ENCODE measurements at places on chromosomes 7 and 10.

GRCh38 chr10:123274306-123275135, 120.3 kb downstream of the BUB3 start:
- DNase-seq: no peak

GRCh38 chr7:99837649-99838361, 10.0 kb downstream of the CYP3A43 start:
- no peak for DNase-seq

- no peak for DNase-seq
These were observed 50.1 kb downstream of the CACUL1 start for GRCh38 chr10:118704711-118705110.

DNA sequence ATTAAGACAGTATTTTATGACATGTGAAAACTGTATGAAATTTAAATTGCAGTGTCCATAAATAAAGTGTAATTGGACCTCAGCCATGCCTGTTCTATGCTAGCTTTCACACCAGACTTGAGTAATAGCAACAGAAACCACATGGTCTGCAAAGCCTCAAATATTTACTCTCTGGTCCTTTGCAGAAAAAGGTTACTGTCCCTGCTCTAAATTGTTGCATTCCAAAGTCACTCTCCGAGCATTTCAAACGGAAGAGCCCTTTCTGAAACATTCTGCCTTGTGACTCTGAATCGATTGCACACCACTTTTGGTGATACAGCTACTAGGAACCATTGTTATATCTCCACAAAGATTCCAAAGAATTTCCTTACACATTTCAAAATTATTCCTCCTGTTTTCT, 81.0 kb upstream of the STK17A start:
- no peak for DNase-seq

DNA sequence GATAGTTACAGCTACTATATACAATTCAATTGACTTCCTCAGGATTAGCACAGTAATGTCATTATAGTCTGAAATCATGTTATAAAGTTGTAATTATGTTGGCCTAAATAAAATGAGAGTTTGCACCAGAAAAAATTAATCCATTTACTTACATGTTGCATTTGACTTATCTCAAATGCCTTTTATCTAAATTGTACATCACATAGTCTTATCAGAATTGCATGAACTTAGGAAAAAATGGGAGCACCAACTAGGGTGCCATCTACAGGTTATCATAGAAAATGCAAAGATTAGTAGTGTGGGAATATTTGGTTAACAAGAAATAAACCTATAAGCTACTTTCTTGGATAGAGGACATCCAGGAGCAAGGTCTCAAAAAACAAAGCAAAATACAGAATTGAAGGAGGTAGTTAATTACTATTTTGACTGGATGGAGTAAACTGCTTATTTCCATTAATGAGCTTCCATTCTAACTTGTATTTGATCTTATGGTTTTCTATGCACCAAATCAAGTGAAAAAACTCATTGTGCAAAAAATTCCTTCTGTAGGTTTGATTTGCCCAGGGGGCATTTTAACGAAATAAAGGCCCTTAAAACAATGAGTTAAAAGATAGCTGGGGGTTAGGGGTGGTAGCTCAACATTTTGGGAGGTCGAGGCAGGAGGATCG, 60.0 kb upstream of the ORC5 start:
- DNase-seq: no peak

- no peak for DNase-seq
These were observed 184.7 kb upstream of the PCDH15 start for GRCh38 chr10:54985732-54986131.

DNA sequence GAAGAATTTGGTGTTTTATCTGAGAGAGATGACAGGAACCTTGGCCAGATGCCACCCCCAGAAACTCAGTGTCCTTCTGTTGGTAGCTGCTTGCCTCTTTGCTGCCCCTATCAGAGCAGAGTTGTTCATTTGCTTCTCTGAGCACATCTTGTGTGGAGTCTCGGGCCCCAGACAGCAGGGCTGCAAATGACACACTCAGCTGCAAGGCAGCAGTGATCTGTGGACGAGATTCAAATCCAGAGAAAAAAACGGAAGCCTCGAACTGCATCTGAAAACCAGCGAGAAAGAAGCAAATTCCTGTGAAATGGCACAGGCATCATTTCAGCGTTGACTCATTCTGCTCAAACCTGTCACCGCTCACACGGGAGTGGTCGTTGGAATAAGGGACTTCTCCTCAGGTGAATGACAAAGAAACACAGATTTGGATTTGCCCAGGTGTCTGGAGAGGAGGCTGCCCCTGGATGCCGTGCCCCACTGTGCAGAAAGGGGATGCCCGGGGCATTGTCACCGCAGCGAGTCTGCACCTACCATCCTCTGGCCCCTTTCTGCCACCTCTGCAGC, 144.7 kb downstream of the PFKFB3 start:
- peak; percentile 43 for DNase-seq

DNA sequence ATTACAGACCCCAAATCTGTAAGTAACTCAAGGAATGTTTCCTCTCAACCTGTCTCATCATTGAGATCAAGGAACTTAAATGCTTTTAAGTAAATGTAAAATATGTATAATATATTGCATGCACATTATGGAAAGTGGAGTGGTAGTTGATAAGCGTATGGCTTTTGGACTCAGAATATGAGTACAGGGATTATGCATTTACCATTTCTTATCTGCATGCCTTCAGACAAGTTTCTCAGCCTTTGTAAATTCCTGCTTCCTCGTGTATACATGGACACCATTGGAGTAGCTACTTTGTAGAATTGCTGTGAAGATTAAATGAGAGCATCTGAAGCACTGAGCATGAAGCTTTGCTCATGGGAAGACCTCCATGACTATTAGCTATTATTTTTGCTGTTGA, 70.5 kb downstream of the CACNB2 start:
- DNase-seq: no peak

- no peak for DNase-seq
These were observed 23.0 kb upstream of the ZNF488 start for GRCh38 chr10:47406870-47407691.

- DNase-seq: no peak
These were observed 46.3 kb downstream of the HK1 start for GRCh38 chr10:69324583-69324982.

- DNase-seq: no peak
These were observed 208.4 kb upstream of the AKR1E2 start for GRCh38 chr10:4617589-4617988.

- no peak for DNase-seq
These were observed 731.4 kb upstream of the POT1 start for GRCh38 chr7:125661006-125661405.

GRCh38 chr10:104308439-104308903, 29.8 kb downstream of the ITPRIP start:
- DNase-seq: no peak

GRCh38 chr7:115477193-115477651, 553.3 kb downstream of the TFEC start:
- DNase-seq: no peak

DNA sequence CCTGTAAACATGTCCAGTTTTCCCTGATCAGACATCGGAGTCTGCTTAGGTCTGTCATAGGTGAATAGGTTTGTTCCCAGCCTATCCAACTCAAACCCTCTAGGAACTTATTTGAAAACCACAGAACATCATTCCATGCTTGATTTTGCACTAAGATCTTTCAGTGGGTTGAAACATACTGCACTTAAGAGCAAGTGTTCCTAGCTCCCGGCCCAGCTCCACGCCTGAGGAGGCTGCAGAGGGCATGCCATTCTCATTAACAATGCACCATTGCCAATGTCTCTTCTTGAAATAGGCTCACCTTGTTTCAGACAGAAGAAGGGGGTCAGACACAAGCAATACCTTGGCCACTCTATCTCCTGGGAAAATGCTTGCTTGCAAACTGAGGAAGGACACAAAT, 78.0 kb upstream of the EGR2 start:
- no peak for DNase-seq

DNA sequence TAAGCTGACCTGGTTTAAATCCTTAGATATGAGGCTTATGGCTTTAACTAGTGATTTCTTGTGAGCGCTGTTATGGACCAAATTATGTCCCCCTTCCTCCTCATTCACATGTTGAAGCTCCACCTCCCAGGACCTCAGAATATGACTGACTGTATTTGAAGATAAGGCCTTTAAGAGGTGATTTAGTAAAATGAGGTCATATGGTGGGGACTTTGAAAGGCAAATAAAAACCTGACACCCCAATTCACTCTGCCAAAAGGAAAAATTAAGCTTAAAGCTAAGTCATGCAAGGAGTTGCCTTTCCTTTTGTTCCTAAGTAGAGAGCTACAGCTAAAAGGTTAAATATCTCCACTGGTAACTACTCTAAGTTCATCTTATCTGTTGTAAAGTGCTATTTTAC, 36.4 kb upstream of the FIGNL1 start:
- DNase-seq: no peak

GRCh38 chr7:49878627-49879026, 105.2 kb downstream of the VWC2 start:
- no peak for DNase-seq

DNA sequence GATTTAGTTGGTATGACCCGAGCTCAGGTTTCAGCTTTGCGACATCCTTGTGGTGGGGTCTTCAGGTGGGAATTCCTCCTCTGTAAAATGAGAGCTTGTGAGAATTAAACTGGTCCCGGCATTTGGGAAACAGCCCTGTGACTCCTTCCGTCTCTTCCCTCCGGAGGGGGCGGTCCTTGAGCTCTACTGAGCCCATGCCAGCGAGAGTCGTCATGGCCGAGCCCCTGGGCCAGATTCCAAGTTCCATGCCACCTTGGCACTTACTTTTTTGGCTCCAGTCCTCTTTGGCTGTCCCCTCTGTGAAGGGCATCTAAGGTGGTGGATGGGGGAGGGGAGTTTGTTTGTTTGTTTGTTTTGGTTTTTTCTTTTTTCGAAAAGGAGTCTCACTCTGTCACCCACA, 47.6 kb downstream of the GTF2IRD1 start:
- no peak for DNase-seq

GRCh38 chr10:3179174-3179573, 6.6 kb upstream of the PITRM1 start:
- no peak for DNase-seq

- no peak for DNase-seq
These were observed at the start of gene STEAP4 for GRCh38 chr7:88306590-88307048. Gene STEAP4, minus strand, starts transcription at chr7:88306894. Its CDS starts 22,625 bp downstream, at chr7:88284269.

DNA sequence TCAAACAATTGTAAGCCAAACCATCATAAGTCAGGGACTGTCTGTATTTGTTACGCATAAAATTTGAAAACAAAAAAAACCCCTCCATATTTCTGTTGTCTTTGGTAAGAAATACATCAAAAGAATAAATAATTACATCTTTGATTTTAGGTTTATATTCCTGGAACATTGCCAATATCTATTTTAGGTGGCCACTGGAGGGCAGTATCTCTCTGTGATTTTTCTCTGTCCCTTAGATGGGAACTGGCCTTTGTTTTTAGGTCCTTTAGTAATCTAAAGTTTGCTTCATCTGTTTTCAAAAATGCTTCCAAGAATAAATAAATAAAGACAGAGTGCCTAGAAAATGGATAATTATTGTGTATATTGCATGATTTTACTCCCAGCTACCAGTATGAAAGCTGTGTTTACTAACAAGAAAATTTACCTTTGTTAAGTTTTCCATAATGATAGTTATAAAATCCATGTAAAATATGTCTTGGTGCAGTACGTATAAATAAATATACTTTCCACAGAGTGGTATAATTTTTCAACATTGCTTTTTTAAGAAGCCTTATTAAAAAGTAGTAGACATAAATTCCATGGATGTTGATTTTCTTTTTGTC, 64.2 kb downstream of the PHYHIPL start:
- no peak for DNase-seq

DNA sequence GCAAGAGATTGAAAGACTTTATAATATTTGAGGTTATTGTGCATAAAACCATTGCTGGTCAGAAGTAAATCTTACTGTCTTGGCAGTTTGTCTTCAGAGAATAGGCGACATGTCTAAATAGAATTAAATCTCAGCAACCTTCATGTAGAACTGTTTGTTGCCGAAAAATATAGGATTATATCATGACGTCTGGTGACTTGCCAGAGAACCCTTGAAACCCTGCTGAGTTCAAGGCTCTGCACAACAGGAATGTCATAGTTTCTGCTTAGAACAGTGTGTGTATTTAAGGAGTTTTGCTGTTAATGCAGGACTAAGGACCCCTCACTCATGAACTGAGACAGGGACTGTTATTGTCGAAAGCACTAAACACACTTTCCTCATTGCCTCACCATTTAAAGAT, 206.4 kb upstream of the ETV1 start:
- no peak for DNase-seq

DNA sequence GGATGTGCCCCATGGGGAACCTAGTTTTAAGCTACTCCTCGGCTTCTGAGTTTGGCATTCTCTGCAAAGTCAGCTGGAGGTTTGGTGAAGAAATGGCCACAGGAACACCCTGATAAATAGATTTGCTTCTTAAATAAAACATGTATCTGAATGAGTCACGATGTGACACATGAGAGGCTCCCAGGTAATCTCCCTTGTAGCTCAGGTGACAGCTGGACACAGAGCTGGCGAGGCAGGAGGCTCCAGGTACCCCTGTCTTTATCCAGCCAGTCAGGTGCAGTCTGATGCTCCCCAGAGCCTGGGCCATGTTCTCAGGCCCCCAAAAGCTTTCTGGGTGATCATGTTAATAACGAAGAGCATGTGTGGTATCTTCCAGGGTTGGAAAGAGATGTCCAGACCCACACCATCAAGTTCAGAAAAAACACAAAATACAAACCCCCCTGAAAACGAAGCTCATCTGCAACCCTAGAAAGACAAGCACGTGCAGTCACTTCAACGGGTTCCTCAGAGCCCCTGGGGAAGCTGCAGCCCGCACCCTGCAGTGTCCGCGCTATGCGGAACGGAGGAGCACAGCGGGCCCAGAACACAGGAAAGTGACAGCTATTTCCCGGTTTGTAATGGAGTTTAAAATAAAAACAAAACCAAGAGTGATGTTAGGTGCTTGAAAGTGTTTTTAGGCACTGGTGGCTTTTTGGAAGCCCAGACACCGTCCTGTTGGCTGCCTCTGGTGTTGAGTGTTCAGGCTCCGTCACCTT, 69.4 kb downstream of the ZRANB1 start:
- no peak for DNase-seq

- no peak for DNase-seq
These were observed 25.9 kb downstream of the VAX1 start for GRCh38 chr10:117112220-117112619.

- no peak for DNase-seq
These were observed 3.3 kb downstream of the WIPF3 start for GRCh38 chr7:29809533-29810155.

DNA sequence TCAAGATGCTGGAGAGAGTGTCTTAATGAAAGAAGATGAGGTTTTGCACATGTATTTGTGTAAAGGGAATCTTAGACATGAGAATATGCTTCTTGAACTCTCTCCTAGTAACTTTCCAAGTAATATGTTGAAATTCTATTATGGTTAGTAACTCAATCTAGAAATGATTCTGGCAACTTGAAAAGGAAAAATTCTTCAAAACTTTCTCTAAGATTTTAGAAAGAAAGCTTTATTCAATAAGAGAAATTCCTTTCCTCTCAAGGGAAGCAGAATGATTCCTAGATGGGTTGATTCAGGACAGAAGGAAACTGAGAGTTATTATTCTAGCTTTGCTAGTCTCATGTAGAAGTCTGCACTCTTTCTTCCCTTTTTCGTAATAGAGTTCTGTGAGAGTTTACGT, 364.3 kb upstream of the PLXDC2 start:
- no peak for DNase-seq
